ENCODE measurements at places on chromosomes 4 and X.
A peak's percentile ranks its signal among the peaks of the same experiment; 100 is the strongest.

DNA sequence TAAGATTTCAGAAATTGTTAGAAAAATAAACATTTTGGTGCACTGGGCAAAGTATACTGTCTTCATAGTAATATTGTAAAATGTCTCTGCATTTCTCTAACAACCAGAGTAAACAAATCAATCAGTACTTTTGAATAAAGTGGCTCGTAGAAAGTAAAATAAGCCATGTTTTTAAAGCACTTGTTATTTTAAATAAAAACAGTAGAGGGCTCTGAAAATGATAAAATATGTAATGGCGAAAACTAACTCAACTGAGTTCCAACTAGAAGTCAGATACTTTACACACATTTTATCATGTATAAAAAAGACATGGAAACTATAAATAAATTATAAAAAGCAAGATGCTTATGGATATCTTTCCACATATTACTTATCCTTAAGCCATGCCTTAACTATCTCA lies 1134.4 kb downstream of the PDHA2 start:
- DNase-seq, result no peak

GRCh38 chr4:109616243-109616642 lies 56.2 kb downstream of the MCUB start:
- no peak for DNase-seq

DNA sequence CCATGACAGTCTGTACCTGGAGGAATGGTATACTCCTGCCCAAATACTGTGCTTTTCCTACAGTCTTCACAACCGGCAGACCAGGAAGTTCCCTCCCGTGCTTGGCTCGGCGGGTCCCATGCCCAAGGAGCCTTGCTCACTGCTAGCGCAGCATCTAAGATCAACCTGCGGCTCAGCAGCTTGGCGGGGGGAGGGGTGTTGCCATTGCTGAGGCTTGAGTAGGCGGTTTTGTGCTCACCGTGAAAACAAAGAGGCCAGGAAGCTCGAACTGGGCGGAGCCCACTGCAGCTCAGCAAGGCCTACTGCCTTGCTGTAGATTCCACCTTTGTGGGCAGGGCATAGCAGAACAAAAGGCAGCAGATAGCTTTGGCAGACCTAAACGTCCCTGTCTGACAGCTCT lies 152.7 kb downstream of the TEX11 start:
- DNase-seq, result no peak

DNA sequence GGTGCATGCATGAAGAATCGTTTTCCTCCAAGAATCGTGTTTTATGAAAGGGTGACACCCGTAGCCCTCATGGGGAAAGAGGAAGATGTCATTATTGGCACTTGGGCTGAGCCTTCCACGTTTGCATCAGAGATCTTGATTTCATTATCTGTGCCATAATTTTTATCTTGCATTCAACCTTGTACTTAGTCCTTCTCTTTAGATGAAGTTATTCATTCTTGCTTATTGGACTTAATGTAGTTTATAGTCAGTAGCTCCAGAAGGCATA lies 66.8 kb downstream of the GAB1 start:
- DNase-seq, result no peak

DNA sequence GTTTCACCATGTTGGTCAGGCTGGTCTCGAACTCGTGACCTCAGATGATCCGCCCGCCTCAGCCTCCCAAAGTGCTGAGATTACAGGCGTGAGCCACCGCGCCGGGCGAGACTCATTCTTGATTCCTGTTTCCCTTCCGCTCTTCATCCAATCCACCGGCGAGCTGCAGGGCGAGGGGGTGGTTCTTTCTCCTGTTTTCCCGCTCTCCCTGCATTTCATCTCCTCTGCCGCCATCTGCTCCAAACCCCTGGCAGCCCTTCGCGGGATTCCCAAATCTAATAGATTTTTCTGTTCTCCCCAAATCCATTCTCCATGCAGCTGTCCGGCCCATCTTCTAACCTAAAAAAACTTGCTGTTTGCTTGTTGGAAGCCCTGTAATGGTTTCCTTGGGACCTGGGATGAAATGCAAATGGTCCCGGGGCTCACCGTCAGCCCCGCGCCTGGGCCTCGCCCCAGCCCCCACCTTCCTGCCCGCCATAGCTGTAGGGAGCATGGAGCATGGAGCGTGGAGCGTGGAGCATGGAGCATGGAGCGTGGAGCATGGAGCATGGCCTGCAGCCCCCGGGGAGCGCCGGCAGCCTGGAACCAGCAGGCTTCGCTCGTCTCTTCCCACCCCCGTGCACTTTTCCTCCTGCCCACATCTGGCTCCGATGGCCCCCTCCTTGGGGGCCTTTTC lies 1.1 kb downstream of the ZFP42 start:
- no peak for DNase-seq

DNA sequence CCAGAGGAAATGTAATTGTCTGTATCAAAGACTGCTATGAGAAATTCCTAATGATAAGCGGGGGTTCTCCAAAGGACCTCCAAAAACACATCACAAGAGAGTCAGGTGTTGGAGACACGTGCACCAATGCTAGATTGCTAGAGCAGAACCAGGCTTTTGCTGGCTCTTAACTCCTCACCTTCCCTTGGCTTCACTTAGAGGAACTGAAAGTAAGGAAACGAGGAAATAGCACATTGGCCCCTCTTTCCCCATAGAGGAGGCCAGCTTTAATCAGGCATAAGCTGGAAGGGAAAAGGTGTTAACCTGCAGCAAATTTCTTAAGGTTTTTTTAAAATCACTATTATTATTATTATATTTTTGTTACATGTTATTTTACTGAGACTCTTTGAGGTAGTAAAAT lies 13.6 kb downstream of the OTC start:
- DNase-seq, result peak; percentile 2

GRCh38 chr4:45897946-45898585 lies 225.8 kb downstream of the GABRG1 start:
- DNase-seq, result no peak

GRCh38 chr4:74431113-74431826 lies 13.7 kb upstream of the AREG start:
- DNase-seq, result no peak

All from SIG-M5 (cell line).